ENCODE measurements at places on chromosomes 2 and 18.
A peak's percentile ranks its signal among the peaks of the same experiment; 100 is the strongest.

DNA sequence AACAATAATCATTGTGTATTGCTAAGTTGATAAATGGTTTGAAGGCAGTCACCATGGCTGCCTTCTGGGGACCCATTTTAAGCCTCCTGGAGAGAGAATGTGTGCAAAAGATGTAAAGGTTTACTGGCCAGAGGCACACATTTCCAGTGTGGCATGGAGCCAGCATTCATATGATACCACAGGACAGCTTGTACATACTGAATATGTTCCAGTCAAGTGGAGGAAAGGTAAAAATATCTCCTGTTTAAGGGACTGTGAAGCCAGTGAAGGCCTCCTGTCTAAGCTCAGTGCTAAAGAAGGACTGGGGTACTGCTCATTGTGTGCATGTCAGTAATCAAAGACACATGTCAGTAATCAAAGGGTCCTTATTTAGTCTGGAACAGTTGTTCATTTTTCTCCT lies 119.2 kb downstream of the BABAM2 start:
- DNase-seq: no peak

GRCh38 chr2:41998186-41999127 lies 49.4 kb upstream of the PKDCC start:
- no peak for DNase-seq

- no peak for DNase-seq
These were observed 161.6 kb downstream of the LCLAT1 start for GRCh38 chr2:30608643-30609042.

DNA sequence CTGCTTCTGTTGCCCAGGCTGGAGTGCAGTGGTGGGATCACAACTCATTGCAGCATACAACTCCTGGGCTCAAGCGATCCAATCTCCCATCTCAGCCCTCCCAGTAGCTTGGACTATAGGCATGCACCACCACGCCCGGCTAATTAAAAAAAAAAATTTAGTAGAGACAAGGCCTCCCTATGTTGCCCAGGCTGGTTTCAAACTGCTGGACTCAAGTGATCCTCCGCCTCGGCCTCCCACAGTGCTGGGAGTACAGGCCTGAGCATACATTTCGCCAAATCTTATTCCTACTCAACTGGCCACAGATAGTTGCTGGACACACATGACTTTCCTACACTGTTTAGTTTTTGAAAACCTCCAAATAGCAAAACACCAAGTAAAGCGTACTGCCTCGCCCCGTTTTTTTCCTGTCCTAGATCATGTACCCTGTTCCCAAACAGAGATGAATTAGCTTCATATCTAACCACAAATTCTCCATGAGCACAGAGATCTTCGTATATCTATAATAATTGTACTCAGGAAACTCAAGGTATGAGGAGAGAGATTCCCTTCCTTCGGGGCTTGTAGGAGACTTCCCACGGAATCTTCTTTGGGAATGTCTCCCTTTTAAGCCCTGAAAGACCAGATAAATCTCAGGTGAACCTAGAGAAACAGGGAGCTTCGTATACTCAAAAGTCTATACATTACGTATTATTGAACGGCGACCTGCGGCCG lies 598 bp upstream of the C2orf69 start:
- no peak for DNase-seq

DNA sequence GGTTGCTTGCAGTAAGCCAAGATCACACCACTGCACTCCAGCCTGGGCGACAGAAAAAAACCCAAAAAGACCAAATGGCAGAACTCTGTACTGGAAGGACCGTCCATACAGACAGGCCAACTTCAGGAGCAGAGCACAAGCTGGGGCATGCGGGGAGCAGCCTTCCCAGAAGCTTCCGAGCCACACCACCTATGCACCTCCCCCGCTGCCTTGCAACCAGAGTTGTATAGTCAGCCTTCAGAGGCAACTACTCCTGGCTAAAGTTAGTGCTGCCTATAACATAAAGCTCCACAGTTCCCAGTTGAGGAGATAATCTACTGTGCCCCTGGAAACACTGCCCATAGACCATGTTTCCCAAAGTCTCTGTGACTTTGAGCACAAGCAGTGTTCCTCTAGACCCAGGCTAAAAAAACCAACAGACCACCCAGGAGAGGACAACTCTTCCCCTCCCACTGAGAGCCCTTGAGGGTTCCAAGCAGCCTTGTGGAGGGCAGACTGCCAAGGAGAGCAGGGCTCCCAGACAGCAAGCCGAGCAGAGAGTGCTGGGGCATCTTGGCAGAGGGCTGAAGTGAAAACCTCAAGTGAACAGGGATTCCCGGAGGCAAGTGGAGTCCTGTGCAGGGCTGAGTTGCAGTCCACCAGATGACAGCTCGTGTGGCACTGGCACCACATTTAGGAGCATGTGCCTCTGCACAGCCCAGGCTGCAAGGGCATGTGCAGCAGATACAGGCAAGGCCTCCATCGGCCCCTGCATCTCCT lies 6.8 kb downstream of the SFT2D3 start:
- DNase-seq: no peak

GRCh38 chr2:96957244-96957643 lies 29.1 kb downstream of the FAM178B start:
- DNase-seq: no peak

DNA sequence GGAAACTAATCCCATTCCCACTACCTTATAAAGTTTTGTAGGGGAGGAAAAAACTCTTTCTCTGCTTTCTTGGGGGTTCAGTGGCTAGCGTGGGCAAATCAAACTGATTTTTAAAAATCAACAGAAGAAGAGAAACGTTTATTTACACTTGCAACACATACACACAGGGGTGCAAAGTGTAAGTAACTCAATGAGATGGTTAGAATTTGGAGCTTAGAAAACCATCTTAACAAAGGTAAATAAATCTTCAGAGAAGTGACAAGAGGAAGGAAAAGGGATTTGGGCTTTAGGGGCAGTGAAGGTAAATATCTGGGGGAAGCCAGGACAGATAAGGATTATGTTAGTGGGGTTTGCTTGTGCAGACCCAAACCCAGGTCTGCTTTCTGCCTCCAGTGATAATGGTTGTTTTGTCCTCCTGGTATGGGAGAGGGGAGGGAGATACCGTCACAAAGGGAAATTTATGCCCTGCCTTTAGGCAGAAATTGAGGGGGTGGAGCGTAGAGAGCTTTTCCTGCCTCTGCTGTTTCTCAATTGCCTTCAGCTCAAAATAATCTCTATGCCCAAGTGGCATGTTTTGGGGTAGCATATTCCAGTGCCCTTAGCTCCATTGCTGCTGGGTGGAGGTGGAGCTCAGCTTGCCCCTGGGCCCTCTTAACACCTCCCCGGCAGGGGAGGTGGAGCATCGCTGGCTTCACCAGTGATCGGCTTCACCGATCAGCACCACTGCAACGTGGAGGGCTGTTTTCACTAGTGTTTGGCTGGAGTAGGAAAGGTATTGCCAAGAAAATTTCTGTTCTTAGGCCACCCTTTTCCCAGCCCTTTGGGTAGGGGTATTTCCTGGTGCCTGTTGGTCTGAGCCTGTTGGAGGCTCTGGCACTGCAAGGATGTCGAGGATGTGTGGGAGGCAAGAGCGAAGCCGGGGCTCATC lies 92.2 kb downstream of the TEX51 start:
- no peak for DNase-seq

- peak; percentile 53 for DNase-seq
These were observed 1.2 kb upstream of the RAB12 start for GRCh38 chr18:8607776-8608742.
